ENCODE measurements at places on chromosomes 6 and 20.

DNA sequence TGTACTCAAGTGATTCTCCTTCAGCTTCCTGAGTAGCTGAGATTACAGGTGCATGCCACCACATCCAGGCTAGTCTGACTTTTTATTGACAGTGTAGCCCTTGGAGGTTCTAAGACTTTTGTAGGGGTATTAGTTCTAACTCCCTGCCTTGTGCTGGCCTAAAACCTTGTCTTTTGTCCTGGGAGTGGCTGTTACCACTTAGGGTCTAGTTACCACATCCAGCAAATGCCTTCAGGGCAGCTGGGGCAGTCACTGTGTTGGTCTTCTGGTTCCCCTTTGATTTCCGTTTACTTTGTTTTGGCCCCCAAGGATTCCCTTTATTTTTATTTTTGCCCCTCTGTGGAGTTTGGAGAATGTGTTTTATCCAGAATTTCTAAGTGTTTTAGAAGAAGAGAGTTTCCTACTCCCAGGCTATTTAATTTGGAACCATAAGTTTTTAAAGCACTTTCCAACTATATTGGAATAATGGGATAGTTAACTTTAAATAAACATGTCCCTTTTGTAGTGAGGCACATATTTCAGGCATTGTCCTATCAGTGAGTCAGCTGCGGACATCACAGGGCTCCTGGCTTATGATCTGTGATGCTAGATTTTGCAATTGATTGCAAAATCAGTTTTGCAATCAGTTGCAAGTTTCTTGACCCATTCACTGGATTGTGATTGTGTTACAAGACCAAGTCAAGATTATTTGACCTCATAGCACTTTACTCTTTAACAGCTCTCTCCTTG, 25.0 kb downstream of the IL22RA2 start:
- no peak for DNase-seq

DNA sequence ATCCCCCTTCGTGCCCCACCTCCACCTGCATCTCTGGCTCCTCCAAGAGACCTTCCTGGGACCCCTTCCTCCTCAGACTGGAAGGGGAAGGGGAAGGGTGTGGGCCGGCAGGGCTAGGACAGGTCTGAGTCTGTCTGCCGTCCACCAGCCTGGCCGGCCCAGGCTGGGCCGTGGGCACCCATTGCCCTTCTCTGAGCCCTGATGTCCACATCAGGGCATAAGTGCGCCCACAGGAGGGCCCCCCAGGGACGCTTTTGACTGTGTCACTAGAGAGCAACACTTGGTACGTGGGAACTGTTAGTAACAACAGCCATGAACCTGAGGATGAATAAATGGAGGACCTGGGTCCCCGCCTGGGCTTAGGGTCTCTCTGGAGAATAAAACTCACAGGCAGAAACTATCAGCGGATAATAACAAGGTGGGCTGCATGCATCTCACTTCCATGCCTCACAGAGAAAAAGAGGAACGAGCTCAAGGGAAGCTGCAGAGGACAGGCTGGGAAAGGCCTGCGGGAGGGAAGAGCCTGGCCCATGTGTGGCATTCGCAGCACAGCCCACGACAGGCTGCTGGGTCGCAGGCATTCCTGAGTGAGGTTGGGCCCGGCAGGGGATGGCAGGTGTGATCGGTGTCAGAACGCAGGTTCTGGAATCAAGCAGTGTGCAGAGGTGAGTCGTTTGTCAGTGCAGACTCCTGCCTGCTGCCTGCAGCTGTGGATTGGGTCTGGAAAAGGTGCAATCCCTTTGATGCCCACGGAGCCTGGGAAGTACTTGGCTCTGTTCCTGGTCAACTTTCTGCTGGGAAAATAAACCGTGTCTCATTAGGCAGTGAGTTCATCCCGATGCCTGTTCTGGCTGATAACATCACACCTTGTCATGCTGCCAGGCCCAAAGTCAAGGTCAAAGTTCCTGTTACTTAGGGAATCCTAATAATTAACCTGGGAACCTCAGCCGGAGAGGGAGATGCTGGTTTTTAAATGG, 60.9 kb downstream of the BCAS4 start:
- DNase-seq = no peak

DNA sequence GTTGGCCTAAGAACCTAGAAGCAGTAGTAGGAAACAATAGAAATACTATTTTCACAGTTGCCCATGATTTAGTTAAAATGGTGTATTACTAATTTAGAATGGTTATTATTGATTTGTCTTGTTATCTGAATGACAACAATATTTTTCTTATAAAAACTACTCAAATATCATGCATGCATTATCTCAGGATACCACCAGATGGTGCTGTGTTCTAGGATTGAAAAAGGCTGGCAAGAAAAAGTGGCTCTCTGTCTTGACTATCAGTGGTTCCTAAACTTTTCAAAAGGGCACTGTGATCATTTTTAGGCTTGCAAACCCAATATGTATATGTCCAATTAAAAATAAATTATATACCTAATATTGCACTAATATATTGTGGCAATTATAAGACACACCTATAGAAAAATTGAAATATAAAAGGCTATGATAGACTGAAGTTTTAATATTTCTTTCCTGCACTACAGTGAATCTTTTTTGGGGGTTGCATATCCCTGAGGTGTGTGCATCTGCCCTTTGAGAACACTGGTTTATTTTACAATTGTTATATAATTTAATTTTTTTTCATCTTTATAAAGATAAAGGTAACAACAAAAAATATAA, 131.7 kb upstream of the MLIP start:
- DNase-seq = no peak

GRCh38 chr20:11111191-11111590, 437.4 kb upstream of the JAG1 start:
- no peak for DNase-seq

DNA sequence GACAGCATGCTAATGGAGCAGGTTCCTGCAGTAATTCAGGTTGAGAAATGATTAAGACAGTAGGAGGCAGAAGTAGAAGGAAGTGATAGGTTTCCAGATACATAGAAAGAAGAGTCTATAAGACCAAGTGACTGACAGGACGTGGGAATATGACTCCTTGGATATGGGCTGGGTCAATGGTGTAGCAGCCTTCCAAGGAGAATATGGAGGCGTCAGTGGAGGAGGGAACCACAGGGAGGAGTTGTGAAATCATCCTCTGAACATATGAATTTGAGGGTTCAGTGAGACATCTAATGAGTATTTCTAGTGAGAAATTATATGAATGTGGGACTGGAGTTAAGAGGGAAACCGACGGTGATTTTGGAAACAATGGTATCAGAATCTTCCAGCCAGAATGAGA, 43.3 kb downstream of the NUDT3 start:
- DNase-seq = no peak
